ENCODE measurements at places on chromosomes 12 and 14.
A peak's percentile ranks its signal among the peaks of the same experiment; 100 is the strongest.

DNA sequence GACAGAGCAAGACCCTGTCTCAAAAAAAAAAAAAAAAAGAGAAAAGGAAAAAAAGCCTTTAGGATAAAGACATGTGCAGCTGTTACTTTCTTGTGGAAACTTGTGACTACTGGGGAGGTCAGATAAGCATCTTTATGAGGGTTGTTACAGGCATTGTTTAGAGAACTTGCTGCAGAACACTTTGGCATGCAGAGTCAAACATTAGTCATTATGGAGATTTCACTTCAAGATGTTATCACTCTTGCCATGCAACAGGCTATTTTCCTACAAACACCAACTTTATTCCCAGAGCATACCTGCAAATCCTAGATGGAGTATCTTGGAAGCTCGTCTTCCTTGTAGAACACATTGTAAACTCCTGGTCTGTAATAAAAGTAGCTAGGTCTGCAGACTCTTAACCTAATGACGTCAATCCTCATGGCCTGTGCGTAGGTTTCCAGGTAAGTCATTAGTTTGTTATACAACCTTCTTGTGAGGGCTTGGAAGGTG, 36.3 kb upstream of the WDR89 start:
- DNase-seq: no peak

GRCh38 chr12:82757656-82758055, 71.0 kb downstream of the TMTC2 start:
- no peak for DNase-seq

- no peak for DNase-seq
Measured at GRCh38 chr12:122788387-122788786, 14.0 kb downstream of the CCDC62 start.

DNA sequence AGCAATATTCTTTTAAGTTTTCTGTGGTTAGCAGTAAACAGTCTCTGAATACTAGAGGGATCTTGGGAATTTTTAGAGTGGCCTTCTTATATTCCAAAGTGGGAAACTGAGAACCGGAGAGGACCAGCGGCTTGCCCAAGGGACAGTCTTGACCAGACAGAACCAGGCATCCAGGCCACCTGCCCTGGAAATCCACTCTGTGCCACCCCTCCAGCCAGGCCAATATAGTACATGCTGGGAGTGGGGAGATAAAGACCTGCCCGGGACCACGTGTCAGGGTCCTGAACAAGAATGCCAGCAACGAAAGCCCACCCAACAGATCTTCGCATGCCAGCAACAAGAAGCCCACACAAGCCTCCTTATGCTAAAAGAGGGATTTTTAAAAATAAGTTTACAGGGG, 49.4 kb upstream of the RIN3 start:
- no peak for DNase-seq

DNA sequence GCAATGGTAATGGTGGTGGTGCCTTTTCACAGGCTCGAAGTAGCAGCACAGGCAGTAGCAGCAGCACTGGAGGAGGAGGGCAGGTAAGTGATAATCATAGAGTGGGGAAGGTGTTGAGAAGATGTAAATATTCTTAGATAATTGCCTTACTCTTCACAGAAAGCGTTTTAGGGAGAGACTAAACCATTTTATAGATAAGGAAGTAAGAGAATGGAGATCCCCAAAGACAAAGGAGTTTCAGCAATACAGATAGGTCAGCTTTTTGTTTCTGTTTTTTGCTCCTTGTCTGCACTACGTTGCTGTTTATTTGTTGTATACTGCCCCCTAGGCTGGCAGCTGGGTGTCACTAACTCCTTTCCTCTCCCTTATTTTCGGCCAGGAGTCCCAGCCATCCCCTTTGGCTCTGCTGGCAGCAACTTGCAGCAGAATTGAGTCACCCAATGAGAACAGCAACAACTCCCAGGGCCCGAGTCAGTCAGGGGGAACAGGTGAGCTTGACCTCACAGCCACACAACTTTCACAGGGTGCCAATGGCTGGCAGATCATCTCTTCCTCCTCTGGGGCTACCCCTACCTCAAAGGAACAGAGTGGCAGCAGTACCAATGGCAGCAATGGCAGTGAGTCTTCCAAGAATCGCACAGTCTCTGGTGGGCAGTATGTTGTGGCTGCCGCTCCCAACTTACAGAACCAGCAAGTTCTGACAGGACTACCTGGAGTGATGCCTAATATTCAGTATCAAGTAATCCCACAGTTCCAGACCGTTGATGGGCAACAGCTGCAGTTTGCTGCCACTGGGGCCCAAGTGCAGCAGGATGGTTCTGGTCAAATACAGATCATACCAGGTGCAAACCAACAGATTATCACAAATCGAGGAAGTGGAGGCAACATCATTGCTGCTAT, 2.0 kb downstream of the SP1 start:
- DNase-seq: no peak

GRCh38 chr12:4496145-4496838, 42.4 kb upstream of the RAD51AP1 start:
- no peak for DNase-seq

DNA sequence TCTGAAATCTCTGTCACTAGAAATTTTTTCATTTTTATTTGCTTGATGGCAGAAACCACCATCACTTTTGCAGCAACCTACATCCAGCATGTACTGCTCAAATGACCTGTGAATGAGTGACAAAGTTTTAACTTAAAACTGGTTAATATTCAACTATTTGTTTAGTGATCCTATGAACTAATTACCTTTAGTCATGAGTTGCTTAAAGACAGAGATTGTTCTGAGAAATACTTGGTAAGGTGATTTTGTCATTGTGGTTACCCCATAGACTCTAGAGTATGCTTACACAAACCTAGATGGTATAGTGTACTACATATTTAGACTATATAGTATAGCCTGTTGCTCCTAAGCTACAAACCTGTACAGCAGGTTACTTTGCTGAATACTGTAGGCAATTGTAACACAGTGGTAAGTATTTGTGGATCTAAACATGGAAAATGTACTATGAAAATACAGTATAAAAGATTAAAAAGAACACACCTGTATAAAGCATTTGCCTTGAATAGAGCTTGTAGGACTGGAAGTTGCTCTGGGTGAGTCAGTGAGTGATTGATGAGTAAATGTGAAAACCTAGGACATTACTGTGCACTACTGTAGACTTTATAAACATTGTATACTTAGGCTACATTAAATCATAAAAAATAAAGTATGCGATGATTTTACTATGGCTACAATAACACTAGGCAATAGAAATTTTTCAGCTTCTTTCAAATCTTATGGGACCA, 256.6 kb upstream of the PPFIA2 start:
- no peak for DNase-seq

- no peak for DNase-seq
Measured at GRCh38 chr12:559906-560455, 100.2 kb downstream of the B4GALNT3 start.

- DNase-seq: no peak
Measured at GRCh38 chr14:54188064-54188666, 208.6 kb upstream of the CDKN3 start.

DNA sequence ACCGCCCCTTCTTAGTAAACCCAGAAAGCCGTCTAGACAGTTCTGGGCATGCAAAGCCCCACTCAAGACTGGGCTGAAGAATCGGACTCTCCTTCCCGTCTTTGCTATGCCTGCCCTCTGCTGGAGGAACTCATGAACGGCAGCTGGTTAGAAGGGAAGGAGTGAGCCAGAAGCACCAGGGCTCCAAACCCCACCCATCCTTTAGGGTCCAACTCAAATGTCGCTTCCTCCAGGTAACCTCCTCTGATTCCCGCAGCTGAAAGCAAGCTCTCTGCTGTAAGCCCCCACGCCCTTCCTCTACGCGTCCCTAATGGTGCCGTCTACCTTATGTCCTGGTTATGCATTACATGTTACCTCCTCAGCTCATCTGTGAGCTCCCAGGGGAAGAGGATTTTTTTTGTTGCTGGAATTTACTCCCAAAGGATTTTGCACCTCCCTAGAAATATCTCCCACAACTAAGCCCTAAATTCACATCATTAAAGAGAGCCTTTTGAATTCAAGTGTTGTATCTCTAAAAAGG, 59.0 kb upstream of the SCN8A start:
- DNase-seq: peak; percentile 63

- no peak for DNase-seq
Measured at GRCh38 chr12:24118668-24119067, 169.2 kb upstream of the SOX5 start.

- DNase-seq: no peak
Measured at GRCh38 chr14:29822430-29822709, 105.3 kb downstream of the PRKD1 start.

- no peak for DNase-seq
Measured at GRCh38 chr12:132686825-132687210, 324 bp downstream of the POLE start.

GRCh38 chr14:24281636-24282035, 10.2 kb upstream of the RABGGTA start:
- no peak for DNase-seq

GRCh38 chr14:98955741-98956070, 316.3 kb downstream of the BCL11B start:
- DNase-seq: no peak

DNA sequence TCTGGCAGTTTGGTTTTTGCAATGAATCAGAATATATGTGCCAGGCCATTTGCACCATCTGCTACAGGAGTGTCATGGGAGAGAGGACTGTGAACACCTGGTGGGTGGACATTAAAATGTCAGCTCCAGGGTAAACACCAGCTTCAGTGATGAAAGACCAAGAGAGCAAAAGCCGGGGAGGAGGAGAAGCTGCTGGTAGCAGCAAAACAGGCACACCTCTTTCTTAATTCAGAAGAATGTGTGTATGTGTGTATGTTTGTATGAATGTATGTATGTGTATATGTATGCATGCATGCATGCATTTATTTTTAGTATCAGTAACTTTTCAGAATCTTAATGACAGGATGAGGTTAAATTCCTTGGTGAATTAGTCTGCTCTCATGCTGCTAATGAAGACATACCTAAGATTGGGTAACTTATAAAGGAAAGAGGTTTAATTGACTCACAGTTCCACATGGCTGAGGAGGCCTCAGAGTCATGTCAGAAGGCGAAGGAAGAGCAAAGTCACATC, 357.4 kb upstream of the PRICKLE1 start:
- DNase-seq: no peak

GRCh38 chr12:11981121-11981733, 89.5 kb upstream of the BCL2L14 start:
- DNase-seq: peak; percentile 40

DNA sequence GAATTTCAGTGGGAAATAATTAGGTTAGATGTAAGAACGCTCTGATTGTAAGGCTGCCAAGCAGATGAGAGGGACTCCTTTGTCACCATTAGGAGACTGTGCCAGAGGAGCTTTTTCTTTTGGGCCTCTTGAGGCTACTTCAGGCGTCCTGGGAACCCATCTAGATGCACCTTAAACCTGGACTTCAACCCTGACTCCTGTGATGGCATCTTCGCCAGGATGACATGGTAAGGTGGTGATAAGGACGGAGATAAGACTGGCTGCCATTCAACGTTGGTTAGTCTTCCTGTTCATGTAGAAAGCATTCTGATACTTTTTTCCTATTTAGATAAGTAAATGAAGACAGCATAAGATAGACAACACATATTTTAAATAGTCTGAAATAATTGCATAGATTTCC, 36.3 kb downstream of the STK38L start:
- DNase-seq: no peak

DNA sequence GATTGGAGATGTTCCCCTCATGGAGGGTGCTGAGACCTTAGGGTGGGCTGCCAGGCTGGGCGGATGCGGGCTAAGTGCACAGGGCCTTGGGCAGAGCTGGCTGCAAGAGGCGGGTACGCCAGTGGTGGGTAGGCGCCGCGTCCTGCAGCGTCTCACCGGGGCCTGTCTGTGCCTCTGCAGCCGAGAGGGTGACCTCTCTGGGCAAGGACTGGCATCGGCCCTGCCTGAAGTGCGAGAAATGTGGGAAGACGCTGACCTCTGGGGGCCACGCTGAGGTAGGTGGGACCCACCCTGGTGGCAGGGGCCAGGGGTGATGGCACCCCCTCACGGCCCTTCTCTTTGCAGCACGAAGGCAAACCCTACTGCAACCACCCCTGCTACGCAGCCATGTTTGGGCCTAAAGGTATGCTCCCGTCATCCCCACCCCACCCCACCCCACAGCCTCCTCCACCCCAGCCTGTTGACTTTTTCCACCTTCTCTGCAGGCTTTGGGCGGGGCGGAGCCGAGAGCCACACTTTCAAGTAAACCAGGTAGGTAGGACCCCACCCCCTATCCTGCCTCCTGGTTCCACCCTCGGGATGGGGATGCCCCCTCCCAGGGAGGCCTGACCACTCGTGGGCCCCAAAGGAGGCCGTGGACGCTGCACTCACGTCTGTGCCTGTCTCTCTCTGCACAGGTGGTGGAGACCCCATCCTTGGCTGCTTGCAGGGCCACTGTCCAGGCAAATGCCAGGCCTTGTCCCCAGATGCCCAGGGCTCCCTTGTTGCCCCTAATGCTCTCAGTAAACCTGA, 1.5 kb downstream of the CRIP1 start:
- no peak for DNase-seq

- no peak for DNase-seq
Measured at GRCh38 chr12:94147387-94147990, 888 bp upstream of the PLXNC1 start.

- peak; percentile 51 for DNase-seq
Measured at GRCh38 chr14:49879646-49880204, 13.2 kb upstream of the ARF6 start.
